ENCODE measurements at places on chromosomes 7 and 10. TPM values are rescaled to one million over a fixed set of nuclear protein-coding genes. Genes with fewer than 3 reads are reported as not detected.
A peak's percentile ranks its signal among the peaks of the same experiment; 100 is the strongest.

GIMAP2 gene
- not detected for total RNA-seq

HYAL4 gene
- not detected for total RNA-seq

DNA sequence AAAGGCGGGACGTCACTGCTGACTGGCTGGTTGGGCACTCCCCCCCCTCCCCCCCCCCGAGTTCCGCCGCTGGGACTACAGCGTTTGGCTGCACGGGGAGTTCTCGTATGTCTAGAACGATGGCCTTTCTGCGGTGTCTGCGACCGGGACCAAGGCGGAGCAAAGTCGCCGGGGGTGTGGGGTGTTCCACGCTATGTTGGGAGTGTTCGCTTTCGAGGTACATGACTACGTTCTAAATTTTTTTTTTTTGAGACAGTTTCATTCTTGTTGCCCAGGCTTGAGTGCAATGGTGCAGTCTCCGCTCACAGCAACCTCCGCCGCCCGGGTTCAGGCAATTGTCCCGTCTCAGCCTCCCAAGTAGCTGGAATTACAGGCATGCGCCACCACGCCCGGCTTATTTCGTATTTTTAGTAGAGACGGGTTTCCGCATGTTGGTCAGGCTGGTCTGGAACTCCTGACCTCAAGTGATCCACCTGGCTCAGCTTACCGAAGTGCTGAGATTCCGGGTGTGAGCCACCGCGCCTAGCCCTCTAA, 573 bp upstream of the IDI1 start:
- peak overlapping the region; percentile 99 for H3K27ac ChIP-seq
- peak overlapping the region; percentile 71 for H3K4me3 ChIP-seq
- peaks cover 14% of the 10 kb centered on the region for H3K4me1 ChIP-seq
- DNase-seq = no peak
- no peaks in the 10 kb centered on the region for H3K27me3 ChIP-seq

GRCh38 chr10:23173214-23174073, 18.7 kb upstream of the PTF1A start:
- H3K36me3 ChIP-seq = no peaks in the 10 kb centered on the region
- peak; percentile 56 for DNase-seq
- H3K27me3 ChIP-seq = peaks cover 100% of the 10 kb centered on the region

GRCh38 chr10:124032971-124033886, 60.2 kb downstream of the CHST15 start:
- DNase-seq = no peak
- H3K4me1 ChIP-seq = no peaks in the 10 kb centered on the region
- no peak overlapping the region for H3K27ac ChIP-seq

GRCh38 chr7:77242068-77242467, 42.4 kb upstream of the FGL2 start:
- H3K27me3 ChIP-seq = no peaks in the 10 kb centered on the region
- H3K27ac ChIP-seq = peak overlapping the region; percentile 97
- H3K4me1 ChIP-seq = peaks cover 55% of the 10 kb centered on the region

GRID2IP gene
- total RNA-seq = 0.24 TPM

Data from cardiac muscle cell (in vitro differentiated cells and primary cell).